Fibroblast of skin of right quadriceps (primary cell): ENCODE measurements at places on chromosomes 1 and 21.

DNA sequence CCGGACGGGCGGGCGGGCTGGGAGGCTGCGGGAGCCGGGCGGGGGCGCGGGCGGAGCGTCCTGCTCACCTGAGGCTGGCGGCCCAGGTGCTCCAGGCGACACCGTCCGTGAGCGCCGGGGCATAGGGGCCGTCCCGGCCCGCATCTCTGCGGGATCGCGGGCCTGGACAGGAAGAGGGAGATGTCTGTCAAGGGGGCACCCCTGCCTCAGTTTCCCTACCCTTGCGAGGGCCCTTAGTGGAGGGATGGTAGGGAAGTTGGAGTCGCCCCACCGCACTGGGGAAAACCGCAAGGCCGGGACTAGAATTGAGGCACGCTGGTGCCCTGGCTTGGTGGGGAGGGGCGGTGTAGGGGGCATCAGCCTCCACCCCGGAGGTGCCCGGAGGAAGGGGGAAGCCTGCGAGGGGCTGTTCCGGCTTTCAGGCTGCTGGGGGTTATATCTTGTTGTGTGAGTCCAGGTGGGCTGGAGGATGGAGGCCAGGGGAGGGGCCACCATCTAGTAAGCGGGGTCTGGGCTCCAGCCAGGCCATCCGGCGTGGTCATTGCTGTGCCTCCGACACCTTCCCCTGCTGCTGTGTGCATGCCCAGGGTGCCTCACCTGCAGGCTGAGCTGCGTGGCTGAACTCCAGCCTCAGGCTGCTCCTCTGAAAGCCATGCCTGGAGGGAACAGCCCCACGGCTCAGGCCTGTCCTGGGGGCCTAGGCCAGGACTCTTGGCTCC, 580 bp downstream of the VWA1 start:
- no peak for DNase-seq

DNA sequence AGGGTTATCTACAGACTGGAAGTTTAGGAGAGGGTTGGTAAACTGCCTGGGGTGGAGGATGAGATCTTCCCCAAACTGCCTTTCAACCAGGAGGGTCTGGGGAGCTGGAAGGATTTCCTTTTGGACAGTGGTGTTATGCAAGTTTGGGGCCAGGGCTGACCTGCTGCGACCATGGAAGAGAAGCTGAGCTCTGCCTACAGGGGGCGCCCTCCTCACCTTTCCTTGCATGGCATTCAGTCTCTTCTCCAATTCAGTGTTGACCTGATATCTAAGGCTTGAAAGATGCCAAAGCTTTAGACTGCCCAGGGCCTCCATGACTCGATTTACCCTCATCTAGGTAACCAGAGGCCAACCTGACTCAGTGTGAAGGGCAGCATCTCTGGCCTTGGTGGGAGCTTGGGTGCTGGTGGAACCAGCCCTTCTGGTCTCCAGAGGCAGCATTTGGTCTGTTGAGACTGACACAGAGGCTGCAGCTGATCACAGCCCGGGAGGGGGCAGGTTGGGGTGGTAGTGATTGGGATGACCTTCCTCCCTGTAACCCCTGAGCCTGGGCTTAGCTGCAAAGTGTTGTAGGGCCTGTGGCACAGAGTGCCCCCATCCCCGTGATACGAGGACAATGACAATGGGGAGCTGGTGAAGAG, 170.0 kb downstream of the GRIK3 start:
- DNase-seq: no peak

- no peak for DNase-seq
Measured at GRCh38 chr1:189021577-189021976, 1456.1 kb downstream of the BRINP3 start.

DNA sequence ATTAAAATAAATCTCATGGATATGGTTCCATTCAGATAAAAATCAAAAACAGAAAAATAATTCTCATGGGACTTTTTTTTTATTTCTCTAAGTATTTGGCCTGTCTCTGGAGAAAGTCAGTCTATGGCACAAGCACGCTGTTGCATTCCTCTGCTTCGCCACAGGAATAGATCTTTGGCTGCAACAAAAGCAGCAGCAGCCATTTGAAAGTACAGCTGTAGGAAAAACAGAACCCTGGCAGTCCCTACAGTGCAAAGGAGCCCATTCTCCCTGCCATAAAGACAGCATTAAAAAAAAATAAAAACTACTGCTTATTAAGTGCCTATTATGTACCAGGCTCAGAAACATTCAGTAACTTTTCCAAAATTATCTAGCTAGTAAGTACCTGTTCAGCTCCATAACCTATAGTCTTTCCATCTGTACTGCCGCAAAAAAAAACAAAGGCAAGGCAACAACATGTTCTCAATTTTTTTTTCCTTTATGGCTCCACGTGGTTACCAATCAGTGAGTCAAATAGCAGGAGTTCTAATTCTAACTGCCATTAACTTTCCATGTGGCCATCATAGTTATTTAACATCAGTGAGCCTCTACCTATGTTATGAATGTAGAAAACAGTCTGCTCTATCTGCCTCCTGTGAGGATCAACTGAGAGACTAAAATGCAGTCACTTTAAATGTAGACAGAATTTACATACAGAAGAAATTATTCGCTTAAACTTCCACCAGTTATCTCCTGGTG, 22.7 kb downstream of the SLC35D1 start:
- DNase-seq: peak; percentile 28

GRCh38 chr1:207155028-207155427, 51.0 kb downstream of the C4BPA start:
- no peak for DNase-seq

DNA sequence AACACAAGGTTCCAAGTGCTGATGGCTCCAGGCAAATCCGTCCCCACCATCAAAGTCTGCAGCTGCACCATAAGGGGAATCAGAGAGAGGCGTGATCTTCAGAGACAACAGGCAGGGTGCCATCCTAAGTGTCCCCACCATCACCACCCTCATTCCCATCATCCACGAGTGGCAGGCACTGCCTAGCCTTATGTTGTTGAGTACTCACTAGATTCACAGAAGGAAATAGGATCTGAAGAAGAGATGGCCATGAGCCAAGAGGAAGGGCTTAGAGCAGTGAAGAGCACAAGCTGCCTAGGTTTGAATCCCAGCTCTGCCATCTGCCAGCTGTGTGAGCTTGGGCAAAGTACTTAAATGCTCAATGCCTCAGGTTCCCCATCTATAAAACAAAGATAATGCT, 207.3 kb upstream of the CSF3R start:
- DNase-seq: no peak

DNA sequence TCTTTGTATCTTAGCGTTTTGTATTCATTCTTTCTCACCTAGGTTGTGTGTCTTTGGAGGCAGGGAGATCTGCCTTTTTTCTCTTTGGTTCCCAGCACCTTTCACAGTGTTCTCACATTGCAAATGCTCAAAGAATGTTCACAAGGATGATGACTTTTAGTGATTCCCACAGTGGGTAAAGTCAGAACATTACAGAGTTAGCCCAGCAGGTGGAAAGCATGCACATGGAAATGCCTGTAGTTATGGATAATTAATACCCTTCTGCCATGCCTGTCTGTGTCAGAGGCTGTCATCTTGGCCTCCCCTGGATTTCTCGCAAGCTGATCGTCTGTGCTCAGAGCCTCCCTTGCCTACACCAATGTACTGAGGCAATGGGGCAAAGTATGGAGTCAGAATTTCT, 458.9 kb downstream of the LMO4 start:
- no peak for DNase-seq

- no peak for DNase-seq
Measured at GRCh38 chr1:202170726-202171125, 10.3 kb upstream of the PTPN7 start.

GRCh38 chr1:107467286-107467685, 326.4 kb downstream of the NTNG1 start:
- DNase-seq: no peak
